ENCODE measurements at places on chromosomes 3 and 15.
A peak's percentile ranks its signal among the peaks of the same experiment; 100 is the strongest.

DNA sequence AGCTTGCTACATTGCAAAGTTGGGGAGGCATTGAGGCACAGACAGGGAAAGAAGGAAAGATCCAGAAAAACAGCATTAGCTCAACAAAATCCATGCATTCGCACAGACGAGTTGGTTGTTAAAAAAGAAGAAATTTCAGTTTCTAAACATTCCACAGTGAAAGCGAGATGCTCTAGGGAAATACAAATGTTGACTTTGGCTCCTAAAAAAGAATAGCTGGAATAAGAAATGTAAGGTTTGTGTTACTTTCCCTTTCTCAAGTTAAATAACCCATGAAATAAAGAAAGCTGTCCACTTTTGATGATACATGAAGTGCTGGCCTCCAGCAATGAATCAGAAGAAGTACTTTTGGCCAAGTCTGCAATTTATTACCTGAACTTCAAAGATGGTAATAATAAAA lies 465.1 kb downstream of the ERC2 start:
- DNase-seq, result no peak

GRCh38 chr15:58553365-58553918 lies 121.7 kb downstream of the LIPC start:
- DNase-seq, result no peak

- DNase-seq, result peak; percentile 15
Observed at GRCh38 chr15:65583701-65584100, 27.2 kb downstream of the INTS14 start.

DNA sequence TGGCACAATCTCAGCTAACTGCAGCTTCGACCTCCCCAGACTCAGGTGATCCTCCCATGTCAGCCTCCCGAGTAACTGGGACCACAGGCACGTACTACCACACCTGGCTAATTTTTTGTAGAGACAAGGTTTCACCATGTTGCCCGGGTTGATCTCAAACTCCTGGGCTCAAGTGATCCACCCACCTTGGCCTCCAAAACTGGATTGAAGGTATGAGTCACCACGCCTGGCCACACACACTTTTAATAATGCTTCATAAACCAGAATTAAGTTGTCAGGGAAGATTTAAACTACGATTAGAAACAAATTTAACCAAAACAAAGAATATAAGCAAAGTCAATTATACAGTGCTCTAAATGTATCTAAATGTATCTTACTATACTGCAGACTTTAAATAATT lies 87.5 kb downstream of the LRRFIP2 start:
- no peak for DNase-seq

DNA sequence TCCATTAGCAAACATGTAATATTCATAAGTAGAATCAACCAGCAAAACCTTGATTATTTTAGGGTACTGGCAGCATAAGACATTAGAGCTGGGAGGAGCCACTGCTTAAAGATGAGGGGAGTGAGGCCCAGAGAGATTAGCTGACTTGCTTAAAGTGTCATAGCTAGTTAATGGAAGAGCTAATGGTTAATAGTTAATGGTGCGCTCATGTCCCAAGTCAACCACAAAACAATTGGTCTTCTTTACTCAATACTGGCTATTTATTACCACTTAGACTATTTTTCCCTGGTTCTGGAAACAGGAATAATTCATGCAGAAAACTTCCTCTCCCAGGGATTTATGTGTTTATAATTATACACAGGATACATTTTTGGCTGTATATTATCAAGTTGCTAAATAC lies 33.1 kb downstream of the EIF4E3 start:
- no peak for DNase-seq

- no peak for DNase-seq
Observed at GRCh38 chr15:74319596-74320351, 47.7 kb downstream of the CYP11A1 start.

DNA sequence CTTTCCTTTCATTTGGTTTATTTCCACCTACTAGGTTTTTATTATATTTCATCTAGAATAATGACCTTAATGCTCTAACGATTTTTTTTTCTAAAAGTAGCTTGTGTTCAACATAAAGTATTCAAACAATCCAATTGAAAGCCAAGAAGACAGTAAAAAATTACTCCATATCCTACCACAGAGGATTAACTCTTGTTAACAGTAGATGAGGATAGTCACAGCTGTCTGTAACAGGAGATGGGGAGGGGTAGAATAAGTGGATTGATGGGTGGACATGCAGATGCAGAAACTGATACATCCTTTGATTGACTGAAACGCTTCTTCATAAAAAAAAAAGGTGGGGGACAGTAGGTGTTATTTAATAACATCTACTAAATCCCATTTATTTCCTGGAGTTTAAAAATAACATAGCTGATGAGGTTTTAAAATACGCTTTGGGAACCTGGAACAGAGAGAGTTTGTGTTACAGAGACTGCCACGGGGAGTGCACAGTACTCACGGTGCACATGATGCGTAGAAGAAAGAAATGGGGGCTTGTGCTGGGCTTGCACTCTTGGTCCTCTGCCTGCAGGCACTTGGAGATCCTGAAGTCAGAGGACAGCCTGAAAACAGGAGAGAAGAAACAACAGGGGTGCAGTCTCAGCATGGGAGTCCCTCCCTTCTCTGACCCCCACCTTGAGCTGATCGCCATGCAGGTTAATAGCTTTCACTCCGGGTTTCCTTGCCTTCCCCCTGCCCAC lies 226.7 kb downstream of the THSD4 start:
- DNase-seq, result no peak

GRCh38 chr3:72081471-72082185 lies 296.7 kb upstream of the PROK2 start:
- DNase-seq, result no peak

GRCh38 chr3:123348471-123349200 lies 100.3 kb downstream of the ADCY5 start:
- no peak for DNase-seq

DNA sequence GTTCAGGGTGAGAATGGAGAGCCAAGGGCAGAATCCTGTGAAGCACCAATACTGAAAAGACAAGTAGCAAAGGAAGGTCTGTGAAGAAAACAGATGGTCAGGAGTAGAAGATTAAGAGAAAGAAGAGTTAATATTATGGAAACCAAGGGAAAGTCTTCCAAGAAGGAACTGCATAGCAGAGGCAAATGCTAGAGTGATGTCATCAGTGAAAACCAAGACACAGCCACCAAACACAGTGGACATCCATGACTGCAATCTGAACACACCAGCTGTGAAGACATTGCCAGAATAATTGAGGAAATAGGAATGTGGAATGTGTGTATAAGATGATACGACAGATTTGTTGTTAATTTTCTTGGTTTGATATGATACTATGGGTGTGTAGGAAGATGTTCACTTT lies 26.8 kb upstream of the ZBTB38 start:
- no peak for DNase-seq

GRCh38 chr3:122146466-122146865 lies 37.0 kb upstream of the CASR start:
- no peak for DNase-seq

DNA sequence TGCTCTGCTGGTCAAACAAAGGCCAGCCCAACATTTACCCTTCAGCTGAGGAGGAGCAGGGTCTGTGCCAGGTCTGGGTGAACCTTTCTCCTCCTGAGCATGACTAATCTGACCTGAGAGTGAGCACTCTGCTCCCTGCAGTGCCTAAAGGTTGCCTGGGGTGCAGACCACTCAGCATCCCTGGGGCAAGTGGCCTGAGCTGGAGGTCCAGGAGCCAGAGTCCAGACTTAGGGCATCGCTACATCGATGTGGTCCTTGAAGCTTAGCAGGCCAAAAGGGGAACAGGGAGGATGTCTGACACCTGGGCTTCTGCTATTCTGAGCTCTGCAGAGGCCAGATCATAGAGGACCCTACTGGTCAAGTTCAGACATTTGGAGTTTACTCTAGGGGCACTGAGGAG lies 119.1 kb downstream of the FAM43A start:
- DNase-seq, result no peak

DNA sequence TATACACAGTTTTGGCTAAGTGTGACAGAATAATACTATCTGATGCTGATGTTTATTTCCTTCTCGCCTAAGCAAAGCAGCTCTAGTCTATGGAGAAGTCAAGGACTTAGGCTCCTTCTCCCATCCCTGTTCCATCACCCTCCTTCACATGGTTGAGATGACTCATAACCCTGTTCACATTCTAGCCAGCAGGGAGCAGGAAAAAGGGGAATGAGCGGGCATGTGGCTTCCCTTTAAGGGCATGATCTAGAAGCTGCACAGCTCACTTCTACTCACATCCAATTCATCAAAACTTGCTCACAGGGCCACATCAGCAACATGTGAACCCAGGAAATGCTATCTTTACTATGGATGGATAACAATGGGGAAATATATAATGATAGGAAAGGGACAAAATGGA lies 40.9 kb downstream of the CBLB start:
- no peak for DNase-seq

DNA sequence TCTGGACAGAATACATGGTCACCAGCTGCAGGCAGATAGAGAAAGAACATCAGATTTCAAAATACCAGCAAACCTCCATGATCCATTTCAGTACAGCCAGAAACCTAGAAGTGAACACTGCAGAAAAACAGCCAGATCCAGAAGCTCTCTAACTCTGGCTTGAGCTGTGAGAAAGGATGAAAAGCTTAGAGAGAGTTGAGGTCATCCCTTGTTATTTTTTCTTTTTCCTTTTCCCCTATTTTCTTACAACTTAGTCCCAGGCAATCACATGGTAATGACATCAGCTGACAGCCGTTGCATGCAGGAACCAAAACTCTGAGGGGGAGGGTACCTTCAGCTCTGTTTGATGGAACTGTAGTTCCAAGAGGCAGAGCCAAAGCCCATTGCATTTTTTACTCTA lies 113.2 kb downstream of the TCF12 start:
- no peak for DNase-seq

GRCh38 chr3:38657369-38657768 lies 7.9 kb upstream of the SCN5A start:
- no peak for DNase-seq

- peak; percentile 62 for DNase-seq
Observed at GRCh38 chr15:72365844-72366243, 10.0 kb downstream of the HEXA start.

GRCh38 chr3:128725547-128726022 lies 398 bp upstream of the RAB7A start:
- DNase-seq, result no peak

GRCh38 chr3:19183584-19183983 lies 35.3 kb downstream of the KCNH8 start:
- DNase-seq, result no peak

- DNase-seq, result no peak
Observed at GRCh38 chr3:157794771-157795170, 291.6 kb upstream of the VEPH1 start.

GRCh38 chr15:75309711-75310110 lies 26.2 kb upstream of the COMMD4 start:
- DNase-seq, result no peak

- no peak for DNase-seq
Observed at GRCh38 chr3:33936171-33936920, 137.9 kb downstream of the PDCD6IP start.

- no peak for DNase-seq
Observed at GRCh38 chr3:72346526-72346926, 501.7 kb downstream of the SHQ1 start.
